ENCODE measurements at places on chromosomes 12 and 14.

- no peak for DNase-seq
Measured at GRCh38 chr14:101242442-101243385, 318.6 kb upstream of the DIO3 start.

GRCh38 chr14:39430762-39431415, 1.3 kb downstream of the FBXO33 start:
- DNase-seq, result no peak

- no peak for DNase-seq
Measured at GRCh38 chr14:70665448-70666360, 24.0 kb downstream of the TTC9 start.

- DNase-seq, result peak; percentile 40
Measured at GRCh38 chr14:89720076-89720687, 234.3 kb downstream of the EFCAB11 start.

GRCh38 chr14:31877255-31877798, 199.8 kb upstream of the ARHGAP5 start:
- DNase-seq, result no peak

GRCh38 chr12:6457220-6457945, 5.5 kb downstream of the TAPBPL start:
- no peak for DNase-seq

DNA sequence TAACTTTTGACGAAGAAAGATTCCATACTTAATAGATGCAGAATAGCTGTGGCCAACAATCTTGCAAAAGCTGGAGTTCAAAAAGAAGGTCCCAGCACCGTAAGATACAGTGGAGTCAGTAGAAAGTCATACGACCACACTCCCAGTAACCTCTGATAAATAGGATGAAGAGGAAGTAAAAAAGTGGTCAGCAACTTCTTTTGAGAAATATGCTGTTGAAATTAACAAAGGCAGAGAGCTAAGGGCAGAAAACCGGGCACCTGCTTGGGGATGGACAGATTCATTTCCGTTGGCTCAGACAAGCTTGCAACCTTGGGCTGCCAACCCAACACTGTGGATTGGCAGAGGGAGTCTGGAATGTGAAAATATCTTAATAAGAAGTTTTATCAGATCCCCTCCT, 40.0 kb downstream of the BTG1 start:
- no peak for DNase-seq

GRCh38 chr12:88758176-88758575, 177.9 kb upstream of the KITLG start:
- DNase-seq, result no peak

DNA sequence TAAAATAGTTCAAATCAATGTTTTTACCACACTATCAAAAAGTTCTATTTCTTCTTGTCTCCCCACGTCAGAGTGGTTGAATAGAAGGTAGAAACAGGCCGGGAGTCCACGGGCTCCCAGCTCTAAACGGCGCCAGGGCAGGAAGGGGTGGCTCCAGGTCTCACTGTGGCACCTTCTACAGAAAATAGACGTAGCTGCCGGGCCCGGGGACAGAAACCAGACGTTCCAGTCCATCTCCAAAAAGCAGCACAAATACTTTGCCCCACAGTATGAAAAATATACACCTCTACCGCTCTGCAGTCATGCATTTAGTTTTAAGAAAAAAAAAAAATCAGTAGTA, 30.9 kb downstream of the CCNK start:
- DNase-seq, result no peak

DNA sequence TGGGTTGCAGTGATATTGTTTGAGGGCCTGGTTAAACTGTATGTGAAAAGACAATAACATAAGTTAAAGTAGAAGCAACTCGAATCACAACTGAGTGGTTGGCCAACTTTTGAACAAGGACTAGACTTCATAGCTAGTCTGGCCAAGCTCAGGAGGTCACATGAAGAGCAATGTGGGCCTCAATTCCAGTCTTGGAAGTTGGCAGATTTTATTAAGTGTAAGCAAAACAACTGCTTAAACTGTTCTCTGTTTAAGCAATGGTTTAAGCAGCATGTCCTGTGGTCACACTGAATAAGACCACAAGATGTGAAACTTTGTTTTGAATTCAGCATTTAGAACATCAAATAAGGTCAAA, 100.4 kb downstream of the TMTC3 start:
- no peak for DNase-seq

DNA sequence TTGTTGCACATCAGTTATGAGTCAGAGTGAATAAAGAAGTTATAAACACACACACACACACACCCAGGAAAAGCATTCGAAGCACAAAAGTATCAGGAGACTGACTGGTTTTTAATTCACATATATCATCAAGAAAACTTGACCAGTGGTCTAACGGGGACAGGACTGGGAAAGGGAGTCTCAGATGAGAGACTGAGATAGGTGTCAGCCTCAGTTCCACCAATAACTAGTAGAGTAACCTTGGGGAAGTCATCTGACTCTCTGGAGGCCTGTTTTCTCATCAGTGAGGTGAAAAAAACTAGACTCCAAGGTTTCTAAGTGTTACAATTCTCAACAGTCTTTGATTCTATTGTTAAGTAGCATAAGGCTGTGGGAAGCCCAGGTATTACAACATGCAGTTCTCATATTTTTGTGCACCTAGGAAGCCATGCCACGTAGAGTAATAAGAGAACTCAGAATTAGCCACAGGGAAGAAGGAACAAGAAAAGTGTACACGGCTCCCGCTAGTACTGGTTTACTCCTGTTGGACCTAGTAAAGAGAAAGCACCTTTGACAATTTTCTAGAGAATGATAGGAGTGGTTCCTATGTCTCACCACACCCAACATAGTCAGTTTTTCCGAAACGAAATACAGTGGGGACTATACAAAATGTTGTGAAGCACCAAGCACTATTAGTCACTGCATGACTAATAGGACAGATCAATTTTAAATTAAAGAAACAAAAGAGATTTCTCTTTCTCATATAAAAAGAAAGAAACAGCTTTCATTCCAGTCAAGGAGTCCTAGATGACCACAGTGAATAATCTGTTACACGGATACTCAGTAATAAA, 5.0 kb downstream of the PPTC7 start:
- peak; percentile 86 for DNase-seq

- DNase-seq, result no peak
Measured at GRCh38 chr14:34030864-34031263, 80.0 kb upstream of the EGLN3 start.

- DNase-seq, result no peak
Measured at GRCh38 chr14:72962829-72963312, 36.6 kb downstream of the DCAF4 start.

DNA sequence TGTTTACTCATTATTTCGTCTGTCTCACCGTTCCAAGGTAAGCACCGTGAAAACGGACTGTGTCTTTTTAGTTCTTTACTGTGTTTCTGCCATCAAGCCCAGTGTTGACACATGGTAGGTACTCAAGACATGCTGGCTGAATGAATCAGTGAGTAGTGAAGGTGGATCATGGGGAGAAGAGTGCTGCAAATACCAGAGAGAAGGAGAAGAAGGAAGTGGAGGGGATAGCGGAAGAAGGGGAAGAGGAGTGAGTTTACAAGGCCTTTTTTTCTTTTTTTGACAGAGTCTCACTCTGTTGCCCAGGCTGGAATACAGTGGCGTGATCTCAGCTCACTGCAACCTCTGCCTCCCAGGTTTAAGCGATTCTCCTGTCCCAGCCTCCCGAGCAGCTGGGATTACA, 54.6 kb downstream of the ETV6 start:
- no peak for DNase-seq

DNA sequence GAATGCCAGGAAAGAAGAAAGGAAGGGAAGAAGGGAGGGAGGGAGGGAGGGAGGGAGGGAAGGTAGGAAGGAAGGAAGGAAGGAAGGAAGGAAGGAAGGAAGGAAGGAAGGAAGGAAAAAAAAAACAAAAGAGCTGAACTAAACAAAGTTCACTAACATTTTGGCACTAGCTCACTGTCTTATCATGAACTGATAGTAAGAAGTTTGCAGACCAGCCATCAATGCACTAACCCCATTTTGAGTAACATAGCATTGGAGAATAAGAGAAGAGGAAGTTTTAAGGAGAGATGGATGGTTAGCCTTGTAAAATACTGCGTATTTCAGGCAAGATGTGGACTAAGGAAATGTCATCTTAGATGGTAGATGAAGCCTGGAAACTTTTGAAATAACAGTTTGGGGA, 1136.0 kb downstream of the FLRT2 start:
- no peak for DNase-seq

- no peak for DNase-seq
Measured at GRCh38 chr12:62516927-62517326, 50.3 kb downstream of the MON2 start.

DNA sequence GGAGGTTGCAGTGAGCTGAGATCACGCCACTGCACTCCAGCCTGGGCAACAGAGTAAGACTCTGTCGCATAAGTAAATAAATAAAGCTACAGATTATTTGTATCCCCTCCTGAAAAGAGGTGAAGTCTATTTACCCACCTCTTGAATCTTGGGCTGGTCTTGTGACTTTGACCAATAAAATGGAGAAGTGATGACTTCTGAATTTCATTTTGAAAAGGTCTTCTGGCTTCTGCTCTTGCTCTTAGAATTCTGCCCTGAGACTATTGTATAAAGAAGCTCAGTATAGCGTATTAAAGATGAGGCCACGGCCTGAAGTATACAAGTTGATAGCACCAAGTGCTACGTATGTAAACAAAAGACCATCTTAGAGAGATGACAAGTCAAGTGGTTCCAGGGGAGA, 88.3 kb upstream of the AMN1 start:
- no peak for DNase-seq

- no peak for DNase-seq
Measured at GRCh38 chr12:27635349-27635972, 60.8 kb upstream of the REP15 start.

- no peak for DNase-seq
Measured at GRCh38 chr12:124727264-124727800, 136.3 kb downstream of the SCARB1 start.

- no peak for DNase-seq
Measured at GRCh38 chr14:59187802-59188460, 536 bp upstream of the DAAM1 start.

GRCh38 chr14:26606729-26607312, 9.0 kb upstream of the NOVA1 start:
- DNase-seq, result no peak

DNA sequence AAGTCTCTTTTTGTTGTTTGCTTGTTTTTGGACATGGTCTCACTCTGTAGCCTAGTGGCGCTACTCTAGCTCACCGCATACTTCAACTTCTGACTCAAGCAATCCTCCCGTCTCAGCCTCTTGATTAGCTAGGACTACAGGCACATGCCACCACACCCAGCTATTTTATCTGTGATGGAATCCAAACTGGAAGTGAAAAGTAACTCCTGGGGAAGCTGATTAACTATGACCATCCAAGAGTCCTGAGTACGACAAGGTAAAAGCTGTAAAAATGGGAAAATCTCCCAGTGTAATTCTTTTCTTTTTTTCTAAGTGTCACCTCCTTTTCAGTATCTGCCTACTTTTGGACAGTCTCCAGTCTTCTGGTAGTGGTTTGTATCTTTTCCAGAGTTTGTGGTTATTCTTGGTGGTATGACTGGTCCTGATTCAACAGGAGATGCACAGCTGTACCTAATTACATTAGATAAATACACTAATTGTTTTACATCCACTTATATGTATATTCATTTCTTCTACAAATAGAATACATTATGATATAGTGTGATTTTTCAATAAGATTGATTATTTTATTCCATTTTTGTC, 97.8 kb downstream of the SLC6A15 start:
- DNase-seq, result no peak

- DNase-seq, result no peak
Measured at GRCh38 chr12:107845980-107846659, 71.6 kb downstream of the ASCL4 start.

DNA sequence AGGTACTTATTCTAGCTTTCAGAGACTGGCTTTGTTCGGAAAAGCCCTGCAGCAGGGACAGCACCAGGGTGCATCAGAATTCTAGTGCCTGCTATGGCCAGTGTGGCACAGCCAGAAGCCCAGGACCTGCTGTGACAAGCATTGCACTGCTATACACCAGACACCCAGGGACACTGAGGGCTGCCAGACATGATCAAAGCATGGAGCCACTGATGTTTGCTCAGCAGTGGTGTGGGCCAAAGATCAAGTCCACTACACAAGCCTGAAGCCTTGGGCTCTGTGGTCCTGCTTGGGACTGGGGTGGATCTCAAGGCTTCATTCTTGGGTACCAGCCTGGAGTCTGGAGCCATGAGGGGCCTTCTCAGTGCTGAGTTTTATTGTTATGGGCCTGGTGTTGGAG, 36.1 kb upstream of the CDKN3 start:
- no peak for DNase-seq

DNA sequence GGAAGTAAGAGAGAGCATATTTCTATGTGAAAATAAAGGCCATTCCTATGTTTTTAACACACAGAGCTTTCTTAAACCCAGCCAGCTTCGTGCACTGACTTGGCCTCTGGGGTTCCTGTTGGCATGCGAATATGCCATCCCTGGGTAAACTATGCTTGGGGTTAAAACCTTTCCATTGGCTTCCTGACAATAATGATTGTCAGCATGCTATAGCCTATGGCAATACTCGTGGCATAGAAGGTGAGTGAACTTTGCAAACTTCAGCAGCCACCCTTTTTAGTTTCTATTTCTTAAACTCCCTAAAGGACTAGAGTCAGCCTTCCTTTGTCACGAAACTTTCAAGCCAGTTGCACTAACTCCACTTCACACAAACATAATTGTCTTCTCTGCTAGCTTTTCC, 148.4 kb upstream of the RGS6 start:
- DNase-seq, result no peak

DNA sequence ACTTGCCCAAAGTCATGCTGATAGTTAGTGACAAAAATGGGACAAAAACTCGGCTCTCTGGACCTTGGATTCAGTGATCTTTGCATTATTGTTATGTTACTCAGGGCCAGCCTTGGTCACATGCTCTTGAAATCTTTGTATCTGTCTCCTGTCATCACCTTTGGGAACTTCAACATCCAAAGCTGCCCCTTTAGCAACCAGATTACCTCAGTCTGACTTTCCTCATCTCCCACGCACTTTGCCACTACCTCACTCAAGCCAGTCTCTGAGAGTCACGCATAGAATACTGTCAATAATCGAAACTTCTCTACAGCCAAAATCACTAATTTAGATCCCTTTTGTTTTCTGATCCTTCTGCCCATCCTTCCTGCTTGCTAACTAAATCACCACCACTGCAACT, 90.8 kb upstream of the DAAM1 start:
- no peak for DNase-seq

DNA sequence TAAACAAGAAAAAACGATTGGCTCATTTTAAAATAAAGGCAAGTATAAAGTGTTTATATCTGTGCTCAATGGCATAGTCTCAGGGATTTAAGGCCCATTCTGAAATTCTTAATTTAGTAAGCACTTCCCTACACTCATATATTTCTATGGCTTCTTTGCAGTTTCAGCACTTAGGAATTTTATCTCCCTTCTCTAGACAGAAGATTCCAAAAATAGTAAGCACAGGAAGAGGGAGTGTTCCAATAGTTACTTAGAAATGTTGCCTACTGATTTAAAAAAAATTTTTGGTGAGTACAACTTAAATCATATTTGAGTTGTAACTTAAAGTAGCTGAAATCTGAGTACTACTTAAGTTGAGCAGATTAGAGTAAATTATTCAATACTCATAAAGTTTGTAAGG, 19.8 kb downstream of the INSM2 start:
- DNase-seq, result no peak
